ENCODE measurements at places on chromosomes 6 and 20.

GRCh38 chr6:139712830-139713229, 338.4 kb upstream of the CITED2 start:
- no peak for DNase-seq

DNA sequence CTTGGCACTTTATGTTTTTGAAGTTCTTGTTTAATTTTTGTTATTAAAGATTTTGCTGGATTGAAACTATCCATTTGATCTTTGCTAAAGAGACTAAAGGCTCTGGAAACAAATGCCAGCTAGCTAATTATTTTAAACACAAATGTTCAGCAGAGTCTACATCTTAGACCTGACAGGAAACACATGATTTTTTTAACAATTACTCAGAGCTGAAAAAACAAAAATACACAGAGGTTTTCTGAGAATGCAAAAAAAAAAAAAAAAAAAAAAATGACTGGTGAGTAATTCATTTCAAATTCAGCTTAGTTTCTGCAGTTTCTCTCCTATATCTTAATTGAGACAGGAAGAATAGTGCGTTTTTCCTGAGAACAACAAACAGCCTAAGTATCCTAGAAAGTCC, 448.0 kb downstream of the TENT5A start:
- DNase-seq = peak; percentile 2

GRCh38 chr20:63248835-63249591, 5.2 kb downstream of the NKAIN4 start:
- DNase-seq = no peak

DNA sequence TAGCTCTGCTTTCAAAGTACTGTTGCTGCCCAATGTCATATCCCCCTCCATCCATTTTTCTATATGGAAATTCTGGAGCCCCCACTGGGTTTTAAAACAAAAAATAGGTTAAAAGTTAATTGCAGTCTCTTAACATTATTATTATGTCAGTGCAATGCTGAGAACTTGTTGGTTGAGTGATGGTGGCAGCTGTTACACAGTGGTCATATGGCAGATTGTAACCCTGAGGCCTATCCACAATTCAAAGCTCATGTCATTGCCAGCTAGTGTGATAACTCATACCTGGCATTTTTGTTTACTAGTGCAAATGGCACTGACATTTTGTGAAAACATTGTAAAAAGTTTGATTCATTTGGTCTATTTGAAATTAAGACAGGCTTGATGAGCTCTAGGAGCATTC, 305.7 kb upstream of the FLRT3 start:
- no peak for DNase-seq
